Cortex of kidney (tissue), 1 donor: ENCODE measurements at places on chromosomes 7 and 10.

GRCh38 chr10:89563861-89564478 lies 28.6 kb upstream of the SLC16A12 start:
- DNase-seq = no peak

DNA sequence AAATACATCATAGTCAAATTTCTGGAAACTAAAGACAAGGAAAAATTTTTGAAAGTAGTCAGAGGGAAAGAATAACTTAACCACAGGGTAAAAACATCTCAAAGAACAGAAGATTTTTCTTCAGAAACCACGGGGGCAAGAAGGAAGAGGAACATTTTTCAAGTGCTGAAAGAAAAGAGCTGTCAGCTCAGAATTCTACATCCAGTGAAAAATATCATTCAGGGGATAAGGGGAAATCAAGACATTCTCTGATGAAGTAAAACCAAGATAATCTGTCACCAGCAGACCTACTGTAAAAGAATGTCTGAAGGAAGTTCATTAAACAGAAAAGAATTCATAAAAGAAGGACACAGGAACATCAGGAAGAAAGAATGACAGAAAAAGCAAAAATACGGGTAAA lies 111.2 kb upstream of the TMEM72 start:
- DNase-seq = no peak

GRCh38 chr10:77602231-77602912 lies 35.2 kb downstream of the KCNMA1 start:
- no peak for DNase-seq

- no peak for DNase-seq
Observed at GRCh38 chr7:112453505-112454171, 3.4 kb downstream of the IFRD1 start.

GRCh38 chr7:39027491-39027890 lies 49.8 kb downstream of the POU6F2 start:
- no peak for DNase-seq

GRCh38 chr10:128950159-128950915 lies 516.7 kb upstream of the MGMT start:
- no peak for DNase-seq

DNA sequence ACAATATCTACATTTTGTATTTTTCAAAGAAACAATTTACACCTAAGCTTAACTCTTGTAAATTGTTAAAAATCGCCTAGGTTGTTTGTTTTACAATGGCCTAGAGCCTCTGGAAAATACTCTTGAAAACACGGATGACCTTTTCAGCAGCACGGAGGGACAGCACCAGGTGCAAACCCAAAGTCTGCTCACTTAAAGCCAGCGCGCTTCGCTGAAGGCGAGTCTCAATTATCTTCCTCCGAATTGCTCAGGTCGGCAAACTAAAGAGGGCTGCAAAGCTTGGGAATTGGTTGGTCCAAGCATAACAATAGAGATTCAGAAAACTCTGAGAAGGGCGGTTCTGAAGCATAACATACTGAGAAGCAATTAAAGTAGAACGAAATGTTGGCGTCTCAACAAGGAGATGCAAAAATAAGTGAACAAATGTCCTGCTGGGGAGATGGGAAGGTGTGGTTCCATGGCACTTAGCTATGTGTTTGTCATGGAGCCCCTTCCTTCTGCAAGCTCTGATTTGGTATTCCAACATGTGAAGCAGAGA lies 139.9 kb upstream of the PITRM1 start:
- no peak for DNase-seq

- DNase-seq = no peak
Observed at GRCh38 chr7:93622036-93623033, 47.8 kb upstream of the CALCR start.

- no peak for DNase-seq
Observed at GRCh38 chr10:101693651-101693977, 1.4 kb downstream of the FBXW4 start.

DNA sequence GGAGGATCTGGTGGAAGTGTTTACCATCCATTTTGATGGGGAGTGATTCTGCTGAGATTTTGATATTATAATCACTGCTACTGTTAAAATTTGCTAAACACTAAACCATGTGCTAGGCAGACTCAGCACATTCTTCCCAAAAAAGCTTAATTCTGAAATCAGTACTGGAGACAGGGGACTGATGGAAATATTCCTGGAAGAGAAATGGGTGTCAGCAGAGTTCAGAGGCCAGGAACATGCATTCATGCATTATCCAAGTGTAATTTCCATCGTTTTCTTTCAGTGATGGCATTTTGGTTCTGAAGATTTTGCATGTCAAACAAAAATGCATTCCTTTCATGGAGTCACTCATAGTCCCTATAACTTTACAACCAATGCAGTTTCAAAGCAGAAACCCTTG lies 79.0 kb downstream of the CDCA7L start:
- no peak for DNase-seq

DNA sequence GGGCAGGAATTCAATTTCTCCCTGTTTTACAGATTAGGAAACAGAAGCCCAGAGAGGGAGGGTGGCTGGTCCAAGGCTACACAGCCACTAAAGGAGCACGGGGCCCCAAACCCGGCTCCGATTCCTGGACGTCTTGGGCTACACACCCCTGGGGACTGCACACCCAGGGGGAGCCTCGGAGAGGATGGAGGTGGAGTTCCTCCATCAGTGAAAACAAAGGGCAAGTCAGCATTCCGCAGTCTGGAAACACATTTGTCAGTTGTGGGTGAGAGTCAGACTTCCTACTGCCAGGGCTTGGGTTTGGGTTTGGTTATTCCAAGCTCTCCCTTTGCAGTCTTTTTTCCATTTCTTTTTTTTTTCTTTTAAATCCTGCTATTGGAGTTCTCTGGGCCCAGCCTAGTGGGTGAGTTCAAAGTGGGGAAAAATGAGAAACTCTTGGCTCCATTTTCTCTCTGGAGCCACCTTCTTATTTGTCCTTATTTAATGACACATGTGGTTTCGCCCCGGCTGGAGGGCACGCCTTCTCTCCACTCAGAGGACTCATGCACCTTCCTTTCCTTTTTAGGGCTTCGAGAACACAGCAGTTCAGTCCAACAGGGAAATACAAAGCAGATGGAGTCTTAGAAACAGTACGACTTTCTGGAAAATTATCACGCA lies 59.9 kb upstream of the AQP1 start:
- DNase-seq = no peak

- DNase-seq = no peak
Observed at GRCh38 chr10:44293306-44293778, 91.6 kb downstream of the CXCL12 start.

DNA sequence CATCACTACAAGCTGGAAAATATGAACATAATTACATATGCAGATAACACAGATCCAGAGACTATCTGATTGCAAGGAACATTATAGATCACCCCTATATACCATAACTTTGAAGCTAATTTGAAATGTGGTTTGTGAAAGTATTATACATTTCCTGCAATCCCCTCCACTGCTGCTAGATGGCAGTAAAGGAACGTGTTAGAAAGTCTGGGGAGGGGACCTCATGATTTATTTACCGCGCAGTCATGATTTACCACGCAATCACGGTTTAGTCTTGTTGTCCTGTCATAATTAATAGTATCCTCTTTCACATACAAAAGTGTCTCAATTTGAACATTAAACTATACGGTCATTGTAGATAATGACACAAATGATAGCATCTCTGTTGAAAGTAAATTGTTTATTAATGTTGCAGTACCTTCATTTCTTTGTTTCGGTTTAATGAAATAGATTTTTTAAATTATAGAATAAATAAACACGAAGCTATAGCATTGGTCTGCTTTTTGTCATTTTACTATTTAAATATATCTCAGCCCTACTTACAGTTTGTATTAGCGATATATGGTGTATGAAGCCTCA lies 145.3 kb upstream of the PRSS1 start:
- DNase-seq = no peak

DNA sequence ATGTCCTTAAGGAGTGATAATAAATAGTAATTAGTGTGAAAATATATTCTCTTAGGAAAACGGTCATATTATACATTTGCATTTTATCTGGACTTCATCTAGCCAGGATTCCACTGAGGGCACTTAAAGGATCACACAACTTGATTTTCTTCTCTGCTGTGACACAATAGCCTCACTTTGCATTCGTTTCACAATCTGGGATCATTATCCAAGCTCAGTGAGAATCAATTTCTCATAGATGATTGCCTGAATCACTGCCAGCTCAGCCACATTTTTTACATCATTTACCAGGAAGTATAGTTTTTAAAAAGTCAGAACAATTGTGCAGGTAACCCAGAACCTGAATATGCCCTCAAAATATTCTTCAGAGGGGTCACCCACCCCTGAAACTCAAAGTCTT lies 68.9 kb downstream of the PTPRZ1 start:
- no peak for DNase-seq

DNA sequence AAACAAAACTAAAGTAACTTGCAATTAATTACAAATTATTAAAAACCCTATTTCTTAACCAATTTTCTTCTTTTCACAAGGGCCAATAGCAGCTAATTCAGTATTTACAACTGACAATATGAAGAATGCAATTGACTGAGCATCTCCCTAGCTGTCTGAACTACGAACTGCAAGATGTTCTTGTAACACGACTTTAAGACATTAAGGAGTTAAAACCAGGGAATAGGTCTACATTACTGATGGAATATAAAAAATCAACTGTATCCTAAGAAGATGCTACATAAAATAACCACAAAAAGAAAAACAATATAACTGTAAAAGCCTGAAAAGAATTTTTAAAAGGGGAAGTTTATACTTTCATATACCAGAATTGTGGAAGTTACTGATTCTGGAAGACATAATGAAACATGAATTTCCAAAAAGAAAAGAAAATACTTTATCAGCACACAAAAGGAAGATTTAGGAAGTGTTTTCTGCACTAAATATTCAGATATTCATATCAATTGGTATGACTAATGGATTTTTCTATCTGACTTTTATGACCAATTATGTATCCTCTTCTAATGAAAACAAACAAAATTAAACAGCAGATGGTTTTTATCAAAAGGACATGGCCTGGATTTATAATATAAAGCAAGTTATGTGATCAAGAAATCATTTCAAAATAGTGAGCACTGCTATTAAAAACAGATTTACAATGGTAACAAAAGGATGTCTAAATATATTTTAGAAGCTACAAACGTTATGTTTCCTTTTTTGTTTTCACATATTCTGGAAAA lies 1.6 kb downstream of the GPR22 start:
- no peak for DNase-seq

- no peak for DNase-seq
Observed at GRCh38 chr10:20890491-20891337, 6.4 kb downstream of the NEBL start.

DNA sequence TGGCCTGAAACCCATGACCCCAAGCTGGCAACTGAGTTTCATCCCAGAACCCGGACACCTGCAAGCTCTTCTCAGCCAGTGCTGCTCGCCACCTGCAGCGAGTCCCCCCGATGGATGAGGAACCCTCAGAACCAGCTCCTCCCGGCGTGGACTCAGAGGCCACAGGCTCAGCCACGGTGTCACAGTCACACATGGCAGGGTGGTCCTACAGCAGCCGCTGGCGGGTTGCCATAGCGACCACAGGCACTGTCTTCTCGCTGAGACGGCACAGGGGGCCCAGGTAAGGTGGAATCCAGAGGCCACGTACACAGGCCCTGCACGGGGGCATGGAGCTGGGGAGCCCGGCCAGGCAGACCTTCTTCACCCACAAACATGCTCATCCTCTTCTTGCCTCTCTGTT lies 53.4 kb downstream of the DPYSL4 start:
- DNase-seq = no peak

GRCh38 chr7:136925044-136925443 lies 56.6 kb downstream of the CHRM2 start:
- DNase-seq = no peak

GRCh38 chr7:156176039-156176438 lies 363.8 kb upstream of the SHH start:
- DNase-seq = no peak

DNA sequence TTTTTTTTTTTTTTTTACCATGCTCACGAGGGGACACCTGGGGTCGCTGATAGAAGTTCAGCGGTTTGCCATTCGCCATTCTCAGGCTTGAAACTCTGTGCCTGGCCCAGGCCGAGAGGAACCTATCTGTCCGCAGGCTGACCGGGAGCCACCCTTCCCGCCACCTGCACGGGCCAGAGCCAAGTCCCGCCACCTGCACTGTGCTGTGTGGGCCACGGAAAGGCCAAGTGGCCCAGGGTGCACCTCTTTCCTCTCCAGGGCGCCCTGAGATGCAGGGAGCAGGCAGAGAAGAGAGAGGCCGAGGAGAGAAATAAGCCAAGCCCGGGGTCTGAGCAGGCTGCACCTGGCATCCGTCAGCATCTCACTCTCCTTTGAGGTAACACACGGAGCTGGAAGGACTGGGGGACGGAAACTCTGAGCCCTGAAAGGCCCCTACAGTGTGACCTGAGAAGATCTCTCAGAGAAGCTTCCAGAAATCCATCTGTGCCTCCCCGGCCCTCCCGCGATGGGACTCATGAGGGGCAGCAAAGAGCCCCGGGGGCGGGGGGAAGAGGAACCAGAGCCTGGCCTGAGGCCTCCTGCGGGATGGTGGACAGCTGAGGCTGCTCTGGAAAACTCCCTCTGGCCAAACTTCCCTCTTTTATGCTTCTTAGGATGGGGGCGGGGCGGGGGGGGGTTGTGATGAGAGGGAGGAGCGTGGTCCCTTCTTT lies 46.6 kb downstream of the PRKAG2 start:
- DNase-seq = no peak

DNA sequence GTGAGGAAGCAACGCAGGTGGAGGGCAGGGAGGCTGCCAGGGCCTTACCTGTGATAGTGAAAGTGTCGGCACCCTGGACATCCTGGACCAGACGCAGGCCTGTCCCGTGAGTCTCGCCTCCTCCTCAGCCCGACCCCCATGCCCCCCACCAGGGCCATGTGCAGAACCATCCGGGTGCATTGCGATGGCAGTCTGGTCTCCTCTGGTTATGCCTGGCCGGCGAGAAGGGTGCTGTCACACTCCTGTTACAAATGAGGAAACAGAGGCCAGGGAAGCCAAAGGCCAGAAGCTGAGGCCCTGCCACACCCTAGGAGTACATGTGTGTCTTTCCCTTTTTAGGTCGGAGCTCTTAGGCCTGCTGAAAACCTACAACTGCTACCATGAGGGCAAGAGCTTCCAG lies 7.2 kb downstream of the DEPP1 start:
- no peak for DNase-seq

GRCh38 chr10:71735709-71736569 lies 16.4 kb upstream of the C10orf105 start:
- DNase-seq = no peak
